Left hindlimb (tissue), 1 donor: ENCODE measurements at places on chromosomes 11 and 22.

GRCh38 chr11:68959465-68960293 lies 21.1 kb downstream of the MRGPRD start:
- DNase-seq = peak; percentile 49

DNA sequence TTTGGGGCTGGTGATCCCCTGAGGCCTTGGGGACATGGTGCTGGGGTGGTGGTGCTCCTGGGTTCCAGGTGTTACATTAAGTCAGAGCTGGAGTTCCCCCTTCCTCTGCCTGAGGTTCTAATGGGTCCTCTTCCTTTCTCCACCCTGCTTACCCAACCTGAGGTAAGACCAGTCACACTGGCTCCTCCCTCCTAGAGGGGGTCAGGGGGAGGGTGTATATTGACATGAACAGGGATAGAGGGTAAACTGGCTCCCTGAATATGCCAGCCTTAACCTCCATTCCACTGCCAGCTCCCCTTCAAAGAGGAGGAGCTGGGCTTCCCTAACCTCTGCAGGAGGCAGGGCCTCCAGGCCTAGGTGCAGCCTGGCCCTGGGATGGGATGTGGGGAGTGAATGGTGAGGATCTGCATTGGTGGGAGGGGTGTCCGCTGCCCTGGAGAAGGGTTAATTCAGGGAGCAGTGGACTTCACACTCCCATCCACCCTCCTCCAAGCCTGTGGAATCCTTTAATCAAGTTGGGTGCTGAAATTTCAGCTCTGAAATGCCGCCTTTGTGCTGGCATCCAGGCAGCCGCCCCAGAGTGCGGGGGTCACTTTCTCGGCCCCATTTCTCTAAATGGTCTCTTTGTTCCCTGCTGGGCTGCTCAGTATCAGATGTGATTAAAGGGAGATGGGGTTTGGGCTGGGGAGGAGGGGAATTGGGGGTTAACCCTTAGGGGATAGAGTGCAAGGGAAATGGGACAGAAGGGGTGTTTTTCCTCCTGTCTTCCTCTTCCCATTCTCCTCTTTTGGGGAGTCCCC lies 15.2 kb downstream of the POLR2F start:
- DNase-seq = no peak

GRCh38 chr22:25143156-25144076 lies 56.2 kb upstream of the CRYBB3 start:
- DNase-seq = no peak

- DNase-seq = no peak
These were observed 5.0 kb upstream of the PTPMT1 start for GRCh38 chr11:47560426-47560825.

DNA sequence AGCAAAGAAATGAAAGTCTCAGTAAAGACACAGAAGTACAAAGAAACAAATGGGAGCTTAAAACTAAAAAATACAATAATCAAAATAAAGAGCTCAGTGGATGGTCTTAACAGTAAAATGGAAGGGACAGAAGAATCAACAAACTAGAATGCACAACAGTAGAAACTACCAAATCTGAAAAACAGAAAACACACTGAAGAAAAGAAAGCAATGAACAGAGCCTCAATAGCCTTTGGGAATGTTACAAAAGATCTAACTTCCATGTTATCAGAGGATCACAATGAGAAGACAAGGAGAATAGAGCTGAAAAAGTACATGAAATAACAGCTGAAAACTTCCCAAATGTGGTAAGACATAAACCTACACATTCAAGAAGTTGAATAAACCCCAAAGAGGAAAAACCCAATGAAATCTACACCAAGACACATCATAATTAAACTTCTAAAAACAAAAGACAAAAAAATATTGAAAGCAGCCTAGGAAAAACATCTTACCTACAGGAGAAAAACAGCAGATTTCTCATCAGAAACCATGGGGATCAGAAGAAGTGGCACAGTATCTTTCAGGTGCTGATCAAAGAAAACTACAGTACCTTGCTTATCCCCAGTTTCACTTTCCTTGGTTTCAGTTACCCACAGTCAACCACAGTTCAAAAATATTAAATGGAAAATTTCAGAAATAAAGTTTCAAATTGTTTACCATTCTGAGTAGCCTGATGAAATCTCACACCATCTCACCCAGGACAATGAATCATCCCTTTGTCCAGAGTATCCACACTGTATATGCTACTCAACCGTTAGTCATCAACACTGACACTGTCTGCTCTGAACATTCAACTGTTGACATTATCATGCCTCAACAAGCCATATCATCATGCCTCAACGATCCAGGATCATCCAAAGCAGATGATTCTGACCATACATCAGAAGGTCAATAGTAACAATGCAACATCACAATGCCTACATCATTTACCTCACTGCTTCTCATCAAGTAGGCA lies 22.2 kb downstream of the RRAS2 start:
- DNase-seq = no peak
